ENCODE measurements at places on chromosomes 5 and 9. TPM values are rescaled to one million over a fixed set of nuclear protein-coding genes. Genes with fewer than 3 reads are reported as not detected.

- no peak for DNase-seq
Observed at GRCh38 chr5:62521319-62521718, 57.3 kb upstream of the LRRC70 start.

DNA sequence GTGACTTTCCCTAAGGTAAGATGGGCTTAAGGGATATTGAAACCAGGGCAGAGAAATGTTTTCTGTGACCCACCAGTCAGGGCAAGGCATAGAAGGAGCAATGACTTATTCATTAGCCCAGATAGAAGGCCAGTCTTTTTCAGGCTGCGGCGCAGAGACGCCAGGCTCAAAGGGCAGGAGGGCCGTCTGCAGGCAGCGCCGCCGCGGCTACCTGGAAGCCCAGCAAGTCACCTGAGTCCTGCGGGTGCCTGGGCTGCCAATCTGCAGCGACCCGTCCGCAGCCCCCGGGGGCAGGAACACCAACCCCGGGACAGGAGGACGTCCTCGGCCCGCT lies 322 bp upstream of the SH3GL2 start:
- DNase-seq = no peak

DNA sequence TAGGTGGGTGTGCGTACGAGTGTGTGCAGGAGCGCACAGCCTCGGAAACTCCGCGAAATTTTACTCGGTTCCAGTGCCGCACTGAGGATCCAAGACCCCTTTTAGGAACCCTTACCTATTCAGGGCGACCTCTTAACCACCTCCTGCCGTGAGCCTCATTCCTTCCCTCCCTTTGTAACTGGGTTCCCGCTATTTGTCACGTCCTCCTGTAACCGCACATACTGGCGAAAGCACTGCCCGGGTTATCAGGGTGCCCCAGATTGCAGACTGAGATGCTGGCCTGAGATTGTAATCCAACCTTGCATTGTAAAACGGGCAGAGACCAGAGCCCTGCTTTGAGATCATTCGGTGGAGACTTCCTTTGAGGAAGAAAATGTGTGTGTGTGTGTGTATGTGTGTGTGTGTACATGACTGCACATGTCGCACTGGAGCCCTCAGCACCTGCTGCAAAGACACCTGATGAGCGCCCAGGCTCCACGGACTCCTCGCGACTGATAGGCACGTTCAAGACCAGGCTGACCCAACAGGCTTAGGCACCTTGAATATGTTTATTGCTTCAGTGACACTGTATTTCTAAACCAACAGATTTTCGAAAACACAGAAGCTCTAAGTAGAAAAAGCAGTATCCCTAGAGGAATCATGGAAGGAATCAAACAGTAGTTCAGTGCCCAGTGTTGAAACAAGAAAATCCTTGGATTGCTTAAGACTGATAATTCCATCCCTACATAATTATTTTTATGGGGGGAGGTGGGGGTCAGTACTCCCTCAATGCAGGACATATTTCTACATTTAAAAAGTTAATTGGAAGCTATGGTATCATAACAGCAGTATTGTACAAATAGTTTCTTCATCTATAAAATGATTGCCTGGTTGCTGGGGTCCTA lies 86.5 kb upstream of the TNFAIP8 start:
- DNase-seq = peak; percentile 83

DNA sequence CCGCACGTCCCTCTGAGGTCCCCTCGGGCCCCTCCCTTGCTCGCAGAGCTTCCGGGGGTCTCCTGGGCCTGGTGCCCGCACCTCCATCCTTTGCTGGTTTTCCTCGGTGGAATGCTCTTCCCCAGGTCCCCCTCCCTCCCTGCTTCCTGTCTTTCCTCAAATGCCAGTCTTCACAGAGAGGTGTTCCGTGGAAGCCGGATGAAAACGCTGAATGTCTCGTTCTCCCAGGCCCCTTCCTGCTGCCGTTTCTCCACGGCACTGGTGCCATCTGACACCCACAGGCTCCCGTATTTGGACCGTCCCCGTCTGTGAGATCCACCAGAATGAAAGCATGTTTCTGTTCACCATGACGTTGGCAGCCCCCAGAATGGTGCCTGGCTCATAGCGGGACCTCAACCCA lies 4.1 kb downstream of the OR2V1 start:
- DNase-seq = no peak

GRCh38 chr9:85118990-85119755 lies 449.6 kb downstream of the NTRK2 start:
- no peak for DNase-seq

The KIAA1958 gene
- 9.8 TPM for total RNA-seq

The IGIP gene
- total RNA-seq = 2.8 TPM

The ZBTB34 gene
- total RNA-seq = 7.0 TPM
